ENCODE measurements at places on chromosomes 16 and 17.

DNA sequence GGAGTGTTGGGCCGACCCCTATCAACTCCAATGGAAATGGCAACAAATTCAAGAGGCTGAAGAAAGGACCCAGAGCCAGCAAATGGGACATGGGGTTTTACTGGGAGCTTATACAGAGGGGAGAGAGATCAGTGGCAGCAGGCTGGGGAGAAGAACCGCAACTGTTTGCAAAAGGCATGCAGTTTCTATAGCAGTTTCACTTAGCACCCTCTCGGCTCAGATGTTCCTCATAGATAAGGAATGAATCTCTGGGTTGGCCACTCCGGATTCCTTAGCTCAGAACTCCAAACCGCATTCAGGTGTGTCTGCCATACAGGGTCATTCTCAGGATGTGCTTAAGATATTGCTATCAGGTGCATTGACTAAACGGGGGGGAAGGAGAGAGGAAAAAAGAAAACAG is 71.1 kb upstream of the RPL38 start:
- no peak for DNase-seq

DNA sequence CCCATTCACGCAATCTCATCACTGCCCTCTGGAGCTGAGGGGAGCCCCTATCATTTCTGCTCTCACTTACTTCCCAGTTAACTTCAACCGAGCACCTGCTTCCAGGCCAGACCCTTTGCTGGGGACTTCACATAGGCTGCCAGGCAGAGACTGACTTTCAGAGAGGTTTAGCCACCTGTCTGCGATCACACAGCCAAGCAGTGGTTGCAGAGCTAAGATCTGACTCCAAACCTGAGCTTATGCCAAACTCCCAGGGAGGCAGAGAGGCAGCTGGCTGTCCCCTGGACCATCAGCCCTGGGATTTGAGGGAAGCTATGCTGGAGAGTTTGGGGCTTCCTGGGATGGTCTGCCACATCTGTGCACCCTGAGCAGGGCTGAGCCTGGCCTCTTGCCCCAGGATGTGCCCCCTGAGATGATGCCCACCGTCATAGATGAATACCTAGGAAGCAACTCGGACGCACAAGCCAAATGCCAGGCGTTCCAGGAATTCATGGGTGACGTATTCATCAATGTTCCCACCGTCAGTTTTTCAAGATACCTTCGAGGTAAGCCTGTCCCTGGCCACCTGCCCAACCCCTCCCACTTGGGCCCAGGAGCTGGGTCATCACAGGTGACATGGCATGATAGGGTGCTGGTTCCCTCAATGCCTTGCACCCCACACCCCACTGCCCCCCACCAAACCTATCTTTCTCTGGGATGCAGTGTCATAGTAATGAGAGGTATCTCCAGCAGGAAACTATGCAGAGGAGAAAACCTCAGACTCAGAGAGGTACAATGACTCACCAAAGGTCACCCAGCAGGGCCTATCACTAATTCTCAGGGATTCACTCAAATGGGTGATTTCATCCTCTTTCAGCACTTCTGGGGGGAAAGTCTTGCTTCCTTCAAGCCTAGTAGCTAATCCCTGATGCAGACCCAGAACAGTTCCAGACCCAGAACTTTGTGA is 10.0 kb downstream of the CES3 start:
- DNase-seq = no peak

DNA sequence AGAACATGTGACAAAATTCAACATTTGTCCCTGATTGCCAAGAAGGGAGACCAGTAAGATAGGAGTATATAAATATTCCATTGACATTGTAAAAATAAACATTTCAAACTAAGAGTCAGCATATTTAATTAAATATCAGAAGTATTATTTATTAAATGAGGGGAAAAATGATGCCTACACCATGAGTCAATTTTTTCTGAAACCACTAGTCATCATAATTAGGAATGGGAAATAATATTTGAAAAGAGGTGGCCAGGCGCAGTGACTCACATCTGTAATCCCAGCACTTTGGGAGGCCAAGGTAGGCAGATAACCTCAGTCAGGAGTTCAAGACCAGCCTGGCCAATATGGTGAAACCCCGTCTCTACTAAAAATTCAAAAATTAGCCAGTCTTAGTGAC is 2.1 kb downstream of the CMTM1 start:
- DNase-seq = no peak

- no peak for DNase-seq
These were observed 242.7 kb downstream of the HAPSTR1 start for GRCh38 chr16:9334103-9334502.

- DNase-seq = no peak
These were observed 133.1 kb downstream of the SDK2 start for GRCh38 chr17:73510981-73511718.

DNA sequence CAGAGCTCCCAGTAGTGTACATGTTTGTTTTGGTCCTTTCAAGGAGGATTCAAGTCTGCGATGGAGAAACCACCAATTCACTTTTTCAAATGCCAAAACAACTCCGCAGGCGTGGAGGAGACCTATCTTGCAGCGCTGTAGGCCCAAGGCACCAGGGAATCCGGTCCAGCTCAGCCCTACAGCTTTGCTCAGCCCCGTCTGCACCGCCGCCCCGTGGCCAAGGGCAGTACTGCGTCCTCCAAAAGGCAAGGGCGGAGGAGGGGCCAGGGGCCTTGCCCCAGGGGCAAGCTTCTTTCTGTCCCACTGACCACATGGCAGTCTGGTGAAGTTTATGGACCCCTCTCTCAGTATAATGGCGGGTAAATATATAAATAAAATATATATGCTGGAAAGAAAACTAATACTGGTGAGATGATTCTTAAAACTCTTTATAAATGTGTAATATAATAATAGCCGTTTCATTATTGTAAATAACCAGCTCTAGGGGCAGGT is 709 bp upstream of the CD300LG start:
- DNase-seq = no peak

DNA sequence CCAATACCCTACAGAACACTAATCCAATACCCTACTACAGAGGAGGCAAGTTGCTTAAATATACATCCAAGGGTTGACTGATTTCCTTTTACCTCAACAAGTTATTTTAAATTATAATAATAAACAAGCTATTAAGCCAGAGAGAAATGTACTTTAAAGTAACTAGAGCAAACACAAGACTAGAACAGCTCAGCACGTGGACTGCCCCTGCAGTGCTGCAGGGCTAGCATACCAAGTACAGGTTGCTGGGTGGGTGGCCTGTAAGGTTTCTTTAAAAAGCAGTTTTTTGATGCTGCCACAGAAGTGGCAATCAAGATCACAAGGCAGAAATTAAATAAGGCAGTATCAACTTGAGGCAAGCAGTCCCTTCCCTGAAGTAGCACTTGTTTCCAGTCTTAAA is 63.5 kb downstream of the PARN start:
- no peak for DNase-seq

DNA sequence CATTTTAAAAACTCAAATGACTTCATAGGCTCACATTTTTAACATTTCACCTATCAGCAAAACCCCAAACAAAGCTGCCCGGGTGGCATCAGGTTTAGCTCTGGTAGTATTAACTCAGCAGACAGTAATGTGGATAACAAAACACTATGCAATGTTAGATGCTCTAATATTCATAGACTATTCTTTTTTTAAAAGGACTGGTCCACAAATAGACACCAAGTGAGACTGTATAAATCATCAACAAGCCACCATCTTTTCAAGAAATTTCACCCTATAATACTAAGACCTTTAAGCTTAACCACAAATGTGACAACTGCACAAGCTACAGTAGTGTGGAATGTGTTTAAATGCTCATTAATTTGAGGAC is 20.2 kb downstream of the SNN start:
- no peak for DNase-seq

DNA sequence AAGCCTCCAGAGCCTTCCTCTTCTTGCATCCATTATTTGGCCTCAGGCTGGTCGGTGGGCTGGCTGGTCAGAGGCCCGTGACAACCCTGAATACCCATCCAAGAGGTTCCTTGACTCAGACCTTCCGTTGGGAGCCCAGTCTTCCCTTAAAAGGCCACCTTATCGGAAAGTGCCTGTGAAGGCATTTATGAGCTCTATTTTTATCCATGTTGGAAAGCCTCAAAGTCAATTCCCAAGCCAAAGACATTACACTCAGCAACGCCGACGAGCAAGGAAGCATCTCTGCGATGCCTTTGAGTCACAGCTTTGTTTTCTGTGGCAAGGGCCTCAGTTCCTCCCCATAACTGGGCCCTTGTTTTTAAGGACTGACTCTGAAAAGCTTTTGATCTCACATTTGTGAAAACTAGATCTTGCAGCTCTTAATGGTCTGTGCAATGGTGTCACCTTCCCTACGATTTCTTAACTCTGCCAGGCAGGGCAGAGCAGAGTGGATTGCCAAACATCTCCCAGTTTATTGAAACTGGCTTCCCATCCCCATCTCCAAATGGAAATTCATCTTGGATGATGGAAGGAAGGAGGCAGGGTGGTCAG is 13.3 kb upstream of the SPOP start:
- no peak for DNase-seq

- no peak for DNase-seq
These were observed 44.8 kb downstream of the RNF135 start for GRCh38 chr17:31015639-31016038.

GRCh38 chr17:35716897-35717465 is 14.5 kb upstream of the RASL10B start:
- DNase-seq = no peak

GRCh38 chr17:4533523-4534504 is 21.4 kb downstream of the MYBBP1A start:
- no peak for DNase-seq

DNA sequence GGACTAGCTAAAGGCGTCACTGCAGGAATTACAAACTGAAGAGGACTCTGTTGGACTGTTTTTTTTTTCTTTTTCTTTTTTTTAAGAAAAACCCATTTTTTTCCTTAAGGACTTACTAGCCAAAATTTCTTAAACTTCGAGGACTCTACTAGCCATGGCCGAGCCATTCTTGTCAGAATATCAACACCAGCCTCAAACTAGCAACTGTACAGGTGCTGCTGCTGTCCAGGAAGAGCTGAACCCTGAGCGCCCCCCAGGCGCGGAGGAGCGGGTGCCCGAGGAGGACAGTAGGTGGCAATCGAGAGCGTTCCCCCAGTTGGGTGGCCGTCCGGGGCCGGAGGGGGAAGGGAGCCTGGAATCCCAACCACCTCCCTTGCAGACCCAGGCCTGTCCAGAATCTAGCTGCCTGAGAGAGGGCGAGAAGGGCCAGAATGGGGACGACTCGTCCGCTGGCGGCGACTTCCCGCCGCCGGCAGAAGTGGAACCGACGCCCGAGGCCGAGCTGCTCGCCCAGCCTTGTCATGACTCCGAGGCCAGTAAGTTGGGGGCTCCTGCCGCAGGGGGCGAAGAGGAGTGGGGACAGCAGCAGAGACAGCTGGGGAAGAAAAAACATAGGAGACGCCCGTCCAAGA is 878 bp downstream of the HEXIM1 start:
- no peak for DNase-seq

- DNase-seq = no peak
These were observed 142.5 kb downstream of the RBFOX3 start for GRCh38 chr17:79468183-79468944.

DNA sequence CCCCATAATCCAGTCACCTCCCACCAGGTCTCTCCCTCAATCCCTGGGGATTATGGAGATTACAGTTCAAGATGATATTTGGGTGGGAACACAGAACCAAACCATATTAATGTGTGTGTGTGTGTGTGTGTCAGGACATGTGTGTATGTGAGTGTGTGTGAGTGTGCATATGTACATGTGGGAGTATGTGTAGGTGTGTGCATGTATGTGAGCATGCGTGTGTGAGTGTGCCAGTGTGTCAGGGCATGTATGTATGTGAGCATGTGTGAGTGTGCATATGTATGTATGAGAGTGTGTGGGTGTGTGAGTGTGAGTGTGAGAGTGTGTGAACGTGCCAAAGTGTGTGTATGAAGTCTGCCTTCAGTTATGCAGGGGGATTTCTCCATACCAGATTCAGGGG is 37.8 kb downstream of the RGS9 start:
- no peak for DNase-seq

DNA sequence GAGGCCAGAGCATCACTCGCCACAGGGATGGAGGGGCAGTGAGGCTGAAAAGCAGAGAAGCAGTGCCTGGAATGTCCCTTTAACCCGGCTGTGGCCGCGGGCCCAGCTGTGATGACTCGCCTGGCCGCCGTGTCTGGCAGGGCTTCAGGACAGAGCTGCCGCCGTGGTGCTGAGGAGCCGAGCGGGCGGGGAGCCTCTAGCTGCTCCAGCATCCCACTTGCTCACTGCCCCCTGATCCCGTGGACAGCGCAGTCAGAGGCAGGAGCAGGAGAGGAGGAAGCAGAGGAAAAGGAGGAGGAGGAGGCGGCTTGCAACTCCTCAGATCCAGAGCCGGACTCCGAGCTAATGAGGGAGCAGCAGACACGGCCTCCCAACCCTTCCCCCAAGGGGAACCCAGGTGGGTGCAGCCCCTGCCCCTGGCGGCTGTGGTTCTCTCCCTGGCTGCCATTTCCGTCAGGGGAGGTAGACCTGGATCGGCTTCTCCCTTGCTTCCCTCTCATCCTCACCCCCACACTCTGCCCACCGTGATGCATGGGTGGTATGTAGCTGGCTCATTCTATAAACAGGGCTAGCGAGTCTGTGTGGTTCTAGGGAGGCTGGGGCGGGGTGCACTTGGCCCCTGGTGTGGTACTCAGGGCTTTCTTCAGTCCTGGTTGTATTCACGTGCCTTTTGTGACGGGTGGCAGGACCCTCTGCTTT is 165.7 kb downstream of the CMIP start:
- no peak for DNase-seq

GRCh38 chr16:51053775-51054174 is 97.3 kb downstream of the SALL1 start:
- DNase-seq = no peak

DNA sequence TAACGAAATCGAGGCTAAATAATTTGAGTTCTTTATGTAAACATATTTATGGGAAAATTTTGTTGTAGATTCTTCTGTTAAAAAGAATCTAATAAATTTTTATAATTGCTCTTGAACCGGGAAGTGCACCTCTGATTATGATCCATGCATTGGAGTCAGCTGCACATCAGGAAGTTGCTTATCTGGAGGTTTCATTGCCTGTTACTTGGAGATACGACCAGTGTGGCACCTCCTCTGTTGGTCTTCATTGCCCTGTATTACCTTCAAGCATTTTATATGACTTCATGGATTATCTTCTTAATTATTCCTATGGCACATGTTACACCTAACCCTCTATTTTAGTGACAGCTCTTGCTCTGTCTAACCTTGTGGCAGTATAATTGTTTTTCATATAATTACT is 312.6 kb upstream of the TBX2 start:
- no peak for DNase-seq

- no peak for DNase-seq
These were observed 152.3 kb downstream of the PCTP start for GRCh38 chr17:55903028-55903690.

DNA sequence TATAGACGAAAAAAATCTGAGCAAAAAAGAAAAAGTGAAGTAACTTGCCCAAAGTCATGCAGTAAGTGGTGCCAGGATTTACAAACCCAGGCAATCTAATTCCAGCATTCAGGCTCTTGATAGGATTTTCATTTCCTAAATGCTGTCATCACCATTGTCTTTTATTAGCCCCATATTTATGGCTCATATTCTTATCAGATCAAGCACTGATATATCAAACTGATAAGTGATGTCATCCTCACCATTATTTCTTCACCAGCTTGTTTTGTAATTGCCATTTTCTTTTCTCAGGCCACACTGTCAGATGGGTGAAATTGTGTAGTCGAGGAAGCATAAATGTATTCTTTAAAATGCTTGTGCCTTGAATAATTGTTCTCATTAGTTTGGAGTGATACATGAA is 1.3 kb downstream of the RAD51C start:
- DNase-seq = no peak

Data from NCI-H187 treated with DMSO at 0.1 percent for 48 hours (cell line).